Foreskin fibroblast (primary cell): ENCODE measurements at places on chromosomes 6 and 20.

- DNase-seq, result peak; percentile 7
These were observed 118.4 kb downstream of the DTNBP1 start for GRCh38 chr6:15544321-15544900.

DNA sequence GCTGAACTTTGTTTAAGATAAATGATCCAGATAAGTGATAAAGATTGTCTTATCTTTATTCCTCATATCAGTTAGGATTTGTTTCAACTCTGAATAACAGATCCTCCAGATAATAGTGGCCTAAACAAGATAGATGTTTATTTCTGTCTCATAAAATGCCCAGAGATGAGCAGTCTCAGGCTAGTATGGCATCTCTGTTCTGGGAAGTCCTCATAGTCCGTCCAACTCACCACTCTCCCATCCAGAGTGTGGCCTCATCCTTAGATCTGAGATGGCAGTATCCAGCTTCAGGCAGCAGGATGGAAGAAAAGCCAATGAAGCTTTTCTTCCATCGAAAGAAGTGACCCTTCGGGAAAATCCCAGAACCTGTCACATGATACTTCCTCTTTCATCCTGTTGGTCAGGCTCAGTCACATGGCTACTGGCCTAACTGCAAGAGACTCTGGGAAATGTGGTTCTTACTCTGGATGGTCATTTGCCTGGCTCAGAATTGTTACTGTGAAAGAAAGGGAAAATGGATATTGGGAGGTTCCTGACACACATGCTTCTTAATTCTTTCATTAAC lies 29.4 kb upstream of the TAGAP start:
- peak; percentile 45 for DNase-seq

DNA sequence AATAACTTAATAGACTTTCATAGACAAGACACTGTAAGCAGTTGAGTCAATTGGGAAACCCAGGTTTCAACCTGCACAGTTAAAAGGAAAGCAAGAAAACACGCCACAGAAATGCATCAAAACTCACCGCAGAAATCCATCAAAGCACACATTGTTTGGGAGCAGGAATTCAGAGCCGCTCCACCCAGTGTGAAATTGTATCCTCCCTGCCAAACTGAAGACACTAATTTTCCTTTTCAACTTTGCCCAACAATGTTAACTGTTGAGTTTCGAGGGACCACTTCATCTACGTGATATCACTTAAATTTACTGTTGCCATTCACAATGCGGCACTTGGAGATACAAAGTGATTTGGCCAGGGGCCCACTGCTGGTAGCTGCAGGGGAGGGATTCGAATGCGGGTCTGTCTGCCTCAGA lies 92.7 kb downstream of the DACT2 start:
- no peak for DNase-seq

DNA sequence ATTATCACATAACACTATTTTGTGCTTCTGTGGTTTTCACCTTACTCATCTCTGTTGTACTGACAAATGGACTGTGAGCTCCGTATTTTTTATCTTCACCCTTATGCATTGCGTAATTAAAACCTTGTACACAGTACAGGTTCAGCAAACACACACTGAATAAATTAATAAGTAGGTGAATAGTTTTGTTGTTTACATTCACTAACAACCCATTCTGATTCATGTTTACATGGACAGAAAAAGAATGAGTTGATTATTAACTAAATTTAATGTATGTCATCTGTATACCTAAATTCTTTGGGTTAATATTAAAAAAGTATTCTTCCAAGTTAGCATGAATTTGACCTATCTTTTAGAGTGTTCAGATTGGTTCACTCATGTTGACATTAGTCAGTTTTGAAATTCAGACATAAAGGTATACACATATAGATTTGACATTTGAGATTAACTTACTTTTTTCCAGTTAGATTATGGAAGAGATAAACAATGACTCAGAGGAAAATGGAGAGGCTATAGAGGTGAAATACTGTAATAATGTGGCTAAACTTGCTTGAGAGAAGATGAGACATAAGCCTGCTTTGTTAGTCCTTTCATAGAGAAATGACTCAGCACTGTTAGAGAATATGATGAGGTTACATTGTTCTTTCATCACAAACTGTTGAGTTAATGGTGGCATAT lies 541.7 kb upstream of the FLRT3 start:
- DNase-seq, result peak; percentile 86

DNA sequence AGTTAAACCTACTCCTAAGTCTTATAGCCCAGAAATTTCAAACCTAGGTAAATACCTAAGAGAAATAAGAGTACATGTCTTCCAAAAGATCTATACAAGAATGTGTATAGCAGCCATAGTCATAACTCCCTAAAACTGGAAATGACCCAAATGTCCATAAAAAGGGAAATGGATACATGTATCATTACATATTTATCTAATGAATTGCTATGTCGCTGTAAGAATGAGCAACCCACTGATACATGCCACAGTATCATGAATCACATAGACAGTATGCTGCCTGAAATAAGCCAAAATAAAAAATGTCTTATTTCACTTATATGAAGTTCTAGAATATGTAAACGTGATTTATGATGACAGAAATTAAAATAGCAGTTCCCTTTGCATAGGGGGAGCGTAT lies 679.5 kb downstream of the MAFB start:
- peak; percentile 14 for DNase-seq

DNA sequence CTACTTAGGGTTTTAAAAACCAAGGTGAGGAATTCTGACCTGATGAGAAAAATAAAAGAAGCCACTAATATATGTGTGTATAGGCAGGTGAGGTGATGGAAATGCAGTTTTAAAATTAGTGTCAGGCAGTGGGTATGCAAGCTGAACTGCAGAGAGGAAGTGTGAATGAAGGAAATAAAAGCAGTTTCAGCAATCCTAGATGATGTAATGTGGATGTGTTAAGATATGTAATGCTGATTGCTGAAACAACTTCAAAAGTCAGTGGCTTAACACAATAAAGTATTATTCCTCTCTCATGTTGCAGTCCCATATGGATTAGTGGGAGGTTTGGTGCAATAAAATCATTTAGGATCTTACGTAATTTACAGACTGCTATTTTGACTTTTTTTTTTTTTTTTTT lies 119.9 kb upstream of the ASCC3 start:
- DNase-seq, result no peak

DNA sequence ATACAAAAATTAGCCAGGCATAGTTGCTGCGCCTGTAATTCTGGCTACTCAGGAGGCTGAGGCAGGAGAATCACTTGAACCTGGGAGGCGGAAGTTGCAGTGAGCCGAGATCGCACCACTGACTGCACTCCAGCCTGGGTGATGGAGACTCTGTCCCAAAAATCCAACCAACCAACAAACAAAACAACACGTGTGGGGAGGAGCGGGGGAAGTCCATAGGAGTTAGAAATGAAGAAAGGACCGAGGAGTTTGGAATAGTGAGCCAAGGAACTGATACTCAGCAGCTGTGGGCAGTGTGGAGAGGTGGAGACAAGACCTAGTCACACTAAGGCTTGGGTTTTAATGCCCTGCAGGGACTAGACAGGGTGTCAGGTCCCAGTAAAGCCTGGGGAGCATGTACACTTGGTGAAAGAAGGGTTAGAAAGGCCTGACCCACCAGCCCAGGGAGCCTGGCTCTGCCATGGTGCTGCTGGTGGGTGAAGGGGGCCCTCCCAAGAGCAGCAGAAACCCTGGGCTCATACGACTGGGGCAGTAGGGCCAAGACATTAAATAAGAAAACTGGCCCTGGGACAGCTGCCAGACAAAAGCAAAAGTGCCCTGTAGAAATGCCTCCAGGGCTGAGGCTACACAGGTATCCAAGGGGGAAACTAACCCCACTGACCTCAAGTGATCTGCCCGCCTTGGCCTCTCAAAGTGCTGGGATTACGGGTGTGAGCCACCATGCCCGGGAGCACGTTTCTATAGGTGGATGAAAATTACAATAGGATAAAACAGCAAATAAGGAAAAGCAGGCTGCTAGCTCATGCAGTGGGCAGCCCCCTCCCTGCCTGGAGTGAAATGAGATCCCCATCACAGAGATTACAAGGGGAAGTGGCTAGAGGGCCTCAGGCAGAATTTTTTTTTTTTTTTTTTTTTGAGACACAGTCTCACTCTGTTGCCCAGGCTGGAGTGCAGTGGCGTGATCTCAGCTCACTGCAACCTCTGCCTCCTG lies 58.0 kb downstream of the MYH7B start:
- DNase-seq, result no peak

DNA sequence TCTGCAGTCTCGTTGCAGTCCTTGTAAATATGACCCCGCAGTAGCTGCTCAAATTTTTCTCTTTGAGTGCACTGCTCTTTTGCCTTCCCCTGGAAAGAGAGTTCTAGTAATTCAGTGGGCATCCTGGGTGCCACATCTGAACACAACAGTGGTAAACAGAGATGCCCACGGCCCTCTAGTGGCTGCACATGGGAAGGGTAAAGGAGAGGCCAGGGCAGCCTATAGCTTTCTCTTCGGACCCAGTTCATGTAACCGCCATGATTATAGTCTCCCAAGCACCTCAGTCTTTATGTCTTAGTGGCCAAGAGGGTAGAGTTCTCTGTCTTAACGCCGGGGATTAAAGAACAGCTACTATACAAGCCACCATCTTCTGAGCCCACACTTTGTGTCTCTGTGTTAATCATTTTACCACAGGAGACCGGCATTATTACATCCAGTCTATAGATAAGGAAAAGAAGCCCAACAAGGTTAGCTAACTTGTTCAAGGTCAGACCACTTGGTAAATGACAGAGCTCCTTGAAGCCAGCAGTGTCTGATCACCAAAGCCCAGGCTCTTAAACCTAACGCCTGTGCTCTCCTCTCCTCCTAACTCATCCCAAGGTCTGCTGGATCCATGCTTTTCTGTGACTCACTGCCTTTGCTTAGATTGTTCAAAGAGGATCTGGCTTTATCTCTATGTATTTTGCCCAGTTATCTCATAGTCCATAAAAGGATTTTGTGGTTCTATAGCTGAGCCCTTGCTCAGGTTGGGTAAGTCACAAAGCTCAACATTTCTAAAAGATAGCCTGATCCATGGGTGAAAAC lies 81.8 kb downstream of the ISM1 start:
- peak; percentile 69 for DNase-seq

DNA sequence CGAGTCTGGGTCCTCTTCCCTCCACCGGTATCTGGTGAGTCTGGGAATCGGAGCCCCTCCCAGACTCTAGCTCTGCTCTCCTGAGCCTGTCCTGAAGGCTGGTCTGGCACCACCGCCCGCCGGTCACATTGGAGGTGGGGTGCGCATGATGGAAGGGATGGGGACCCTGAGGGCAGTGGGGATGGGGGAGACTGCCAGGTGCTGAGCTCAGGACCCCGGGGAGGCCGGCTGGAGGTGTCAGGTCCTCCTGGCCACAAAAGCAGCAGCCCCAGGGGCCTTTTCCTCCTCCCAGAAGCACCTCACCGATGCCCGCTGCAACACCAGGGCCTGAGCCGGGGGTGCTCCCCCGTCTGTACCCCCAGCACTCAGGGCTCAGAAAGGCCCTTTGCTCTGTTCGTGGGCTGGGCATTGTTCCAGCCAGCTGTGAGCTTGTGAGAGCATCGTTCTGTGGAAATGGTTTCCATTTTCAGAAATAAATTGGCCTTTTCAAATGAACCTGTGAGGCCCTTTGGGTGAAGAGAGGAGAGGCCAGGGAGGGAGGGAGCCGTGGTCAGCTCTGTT lies 2.5 kb upstream of the NPBWR2 start:
- DNase-seq, result no peak

DNA sequence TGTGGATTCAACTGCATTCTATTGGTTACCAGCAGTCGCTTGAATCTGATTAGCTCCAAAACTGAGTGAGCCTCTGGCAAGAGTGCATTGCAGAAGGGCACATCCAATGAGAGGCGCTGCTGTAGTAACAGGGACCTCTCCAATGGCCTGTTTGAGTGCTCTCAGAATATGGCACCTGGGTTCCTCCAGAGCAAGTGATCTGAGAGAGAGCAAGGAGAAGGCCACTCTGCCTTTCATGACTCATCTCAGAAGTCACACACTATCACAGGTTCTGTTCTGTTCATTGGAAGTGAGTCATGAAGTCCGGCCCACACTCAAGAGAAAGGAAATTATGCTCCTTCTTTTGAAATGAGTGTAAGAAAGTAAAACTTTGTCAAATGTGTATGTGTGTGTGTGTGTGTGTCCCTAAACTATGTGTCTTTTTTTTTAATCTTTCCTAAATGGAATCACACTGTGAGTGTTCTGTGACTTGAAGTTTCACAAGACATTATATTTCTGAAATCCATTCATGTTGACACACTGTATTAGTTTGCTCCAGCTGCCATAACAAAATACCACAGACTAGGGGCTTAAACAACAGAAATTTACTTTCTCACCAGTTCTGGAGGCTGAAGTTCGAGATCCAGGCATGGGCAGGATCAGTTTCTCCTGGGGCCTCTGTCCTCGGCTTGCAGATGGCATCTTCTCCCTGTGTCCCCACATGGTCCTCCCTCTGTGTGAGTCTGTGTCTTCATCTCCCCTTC lies 138.3 kb upstream of the CDYL start:
- DNase-seq, result peak; percentile 65

DNA sequence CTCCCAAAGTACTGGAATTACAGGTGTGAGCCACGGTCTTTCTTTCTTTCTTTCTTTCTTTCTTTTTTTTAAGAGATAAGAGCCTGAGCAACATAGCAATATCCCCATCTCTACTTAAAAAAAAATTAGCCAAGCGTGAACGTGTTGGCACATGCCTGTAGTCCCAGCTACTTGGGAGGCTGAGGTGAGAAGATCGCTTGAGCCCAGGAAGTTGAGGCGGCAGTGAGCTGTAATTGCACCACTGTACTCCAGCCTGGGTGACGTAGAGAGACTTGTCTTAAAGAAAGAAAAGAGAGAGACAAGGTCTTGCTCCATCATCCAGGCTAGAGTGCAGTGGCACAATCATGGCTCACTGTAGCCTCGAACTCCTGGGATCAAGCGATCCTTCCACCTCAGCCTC lies 162.0 kb upstream of the MLN start:
- DNase-seq, result no peak

DNA sequence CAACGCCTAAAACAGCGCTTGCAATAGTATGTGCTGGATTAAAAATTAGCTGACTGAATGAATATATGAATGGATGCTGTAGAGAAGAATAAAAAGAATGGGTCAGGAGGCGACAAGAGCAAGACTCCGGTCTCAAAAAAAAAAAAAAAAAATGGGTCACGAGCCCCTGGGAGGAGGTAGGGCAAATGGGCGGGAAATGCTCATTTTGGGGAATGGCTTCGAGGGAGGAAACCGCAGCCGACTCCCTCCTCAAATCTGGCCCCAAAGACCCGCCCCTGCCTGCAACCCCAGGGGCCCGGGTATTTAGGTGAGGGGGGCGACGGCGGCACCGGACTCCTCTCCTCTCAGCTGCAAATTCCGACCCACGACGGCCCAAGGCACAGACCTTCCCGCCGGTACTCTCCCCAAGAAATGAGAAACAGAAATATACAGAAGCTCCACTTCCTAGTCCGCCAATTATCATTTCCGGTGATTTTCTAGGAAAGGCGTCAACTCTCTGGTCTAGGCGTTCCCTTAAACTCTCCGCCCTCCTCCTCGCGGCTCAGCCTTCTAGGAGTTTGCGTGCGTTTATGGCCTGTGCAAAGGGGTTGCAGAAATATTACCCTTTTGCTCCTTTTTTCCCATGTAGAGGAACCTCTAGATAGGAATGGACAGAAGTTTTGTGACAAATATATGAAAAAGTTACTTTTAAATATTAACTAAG lies at the start of gene ZNF311:
TSS of gene ZNF311 (minus strand) at position 133 of the 703 bp plus-strand sequence. CDS start 1,361 bp downstream, outside the sequence.
- peak; percentile 52 for DNase-seq
